ENCODE measurements at places on chromosomes 7 and 10.
A peak's percentile ranks its signal among the peaks of the same experiment; 100 is the strongest.

DNA sequence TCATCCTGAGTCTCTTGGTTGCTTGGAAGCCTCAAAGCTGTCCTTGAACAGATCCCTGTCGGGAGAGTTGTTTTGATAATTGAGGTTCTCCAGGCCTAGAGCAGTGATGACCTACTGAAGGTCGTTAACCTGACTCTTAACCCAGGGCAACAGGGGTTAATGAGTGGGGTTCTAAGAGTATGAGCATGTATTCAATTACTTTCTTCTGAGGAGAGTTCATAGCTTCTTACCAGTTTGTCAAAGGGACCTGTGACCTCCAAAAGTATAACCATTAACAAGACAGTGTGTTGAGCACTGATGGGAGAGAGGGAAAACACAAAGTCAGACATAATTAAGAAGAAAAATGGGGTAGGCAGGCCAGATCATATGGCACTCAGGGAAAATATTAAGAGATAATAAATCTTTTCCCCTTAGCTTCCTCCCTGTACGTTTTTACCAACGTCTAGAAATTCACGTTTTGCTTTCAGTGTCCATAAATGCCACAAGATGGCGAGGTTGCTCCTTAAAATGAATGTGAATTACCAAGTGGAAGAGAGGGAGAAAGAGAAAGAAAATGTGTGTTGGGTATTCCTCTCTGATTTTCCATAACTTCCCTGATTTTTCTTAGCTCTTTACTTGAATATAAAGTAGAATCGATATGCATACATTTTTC lies 97.6 kb downstream of the SUGCT start:
- no peak for DNase-seq

DNA sequence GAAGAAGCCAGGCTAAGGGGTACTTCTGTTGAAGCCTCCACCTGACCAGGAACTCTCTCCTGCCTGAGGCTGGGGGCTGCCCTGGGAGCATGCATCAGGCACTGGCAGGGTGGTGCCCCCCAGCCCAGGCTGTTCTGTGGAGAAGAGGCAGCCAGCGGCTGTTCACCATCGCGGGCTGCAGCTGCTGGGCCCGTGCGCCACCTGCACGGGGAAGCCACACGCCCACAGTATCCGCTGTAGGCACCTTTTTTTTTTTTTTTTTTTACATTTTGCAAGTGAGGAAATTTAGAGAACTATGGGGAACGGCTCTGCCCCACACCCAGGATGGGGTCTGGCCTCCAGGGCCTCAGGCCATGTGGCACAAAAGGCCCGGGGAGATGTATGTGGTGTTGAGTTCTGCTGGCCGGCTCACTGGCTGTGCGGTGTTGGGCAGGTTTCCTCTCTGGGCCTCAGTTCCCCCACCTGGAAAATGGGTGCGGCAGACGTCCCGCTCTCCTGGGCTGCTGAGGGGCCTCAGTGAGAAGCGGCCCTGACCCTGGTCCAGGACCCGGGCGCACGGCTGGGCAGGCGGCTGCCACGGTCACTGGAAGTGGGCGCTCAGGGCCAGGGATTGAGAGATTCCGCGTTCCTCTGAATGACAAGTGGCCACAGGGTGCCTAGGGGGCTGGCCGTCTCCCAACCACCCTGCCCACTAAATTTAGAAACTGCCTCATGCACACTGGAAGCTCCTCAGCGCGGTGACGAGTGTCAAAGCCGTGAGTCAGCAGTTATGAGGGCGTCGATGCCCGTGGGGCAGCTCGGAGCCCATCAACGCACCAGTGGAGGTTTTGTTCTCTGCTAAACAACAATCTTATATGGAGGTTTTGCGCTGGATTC lies 8.8 kb upstream of the INTS1 start:
- DNase-seq, result peak; percentile 33

GRCh38 chr7:121328508-121329190 lies at the start of gene WNT16:
TSS of gene WNT16 (plus strand) at chr7:121329000. CDS start at chr7:121329293, 293 bp downstream.
- DNase-seq, result no peak

GRCh38 chr10:42697926-42698325 lies 59.6 kb upstream of the ZNF33B start:
- no peak for DNase-seq

DNA sequence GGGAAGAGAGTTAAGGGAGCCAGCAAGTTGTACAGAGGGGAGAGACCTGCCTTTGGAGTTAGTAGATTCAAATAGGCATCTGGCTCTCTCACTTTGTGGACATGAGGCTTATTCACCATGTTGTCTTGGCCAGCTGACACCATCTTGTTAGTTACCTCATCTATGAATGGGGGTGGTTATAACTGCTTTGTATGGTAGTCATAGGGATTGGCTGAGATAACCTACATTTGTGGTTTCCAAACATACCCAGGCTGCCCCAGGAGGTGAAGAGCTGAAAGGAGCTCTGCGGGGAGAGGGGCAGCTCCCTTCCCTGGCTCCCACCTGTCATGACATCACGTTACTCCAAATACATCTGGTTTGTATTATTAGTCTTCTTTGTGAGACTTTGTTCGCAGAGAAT lies 393.3 kb upstream of the AUTS2 start:
- no peak for DNase-seq

GRCh38 chr7:90412458-90413184 lies 9.4 kb downstream of the CLDN12 start:
- DNase-seq, result no peak

Measured in stimulated activated CD4-positive, alpha-beta T cell treated with anti-CD3 and anti-CD28 coated beads, Interleukin-15, amount 100 ng/mL, for 1 hour (primary cell).